Stimulated activated CD4-positive, alpha-beta T cell treated with anti-CD3 and anti-CD28 coated beads, Interleukin-1b, Interleukin-23, amount 100 ng/mL, for 48 hours (primary cell): ENCODE measurements at places on chromosomes 1 and 21.

- no peak for DNase-seq
Measured at GRCh38 chr1:65255035-65255655, 54.2 kb upstream of the DNAJC6 start.

GRCh38 chr1:93807311-93807930 lies 71.6 kb downstream of the DNTTIP2 start:
- DNase-seq: no peak

DNA sequence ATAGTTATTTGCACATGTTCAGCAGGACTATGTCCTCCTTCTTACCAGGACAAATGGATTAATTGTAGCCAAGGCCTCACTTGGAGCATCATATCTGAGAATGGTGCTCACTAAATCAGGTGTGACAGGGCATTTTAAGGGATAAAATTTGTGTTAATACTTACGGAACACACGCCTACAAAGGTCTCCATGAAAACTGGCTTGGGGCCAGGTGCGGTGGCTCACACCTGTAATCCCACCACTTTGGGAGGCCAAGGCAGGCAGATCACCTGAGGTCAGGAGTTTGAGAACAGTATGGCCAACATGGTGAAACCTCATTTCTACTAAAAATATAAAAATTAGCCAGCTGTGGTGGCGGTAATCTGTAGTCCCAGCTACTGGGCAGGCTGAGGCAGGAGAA lies 75.1 kb upstream of the CAPZB start:
- DNase-seq: no peak

GRCh38 chr1:167782946-167783345 lies 61.2 kb downstream of the MPZL1 start:
- DNase-seq: no peak

GRCh38 chr1:202958544-202959275 lies 598 bp upstream of the ADIPOR1 start:
- DNase-seq: peak; percentile 8

DNA sequence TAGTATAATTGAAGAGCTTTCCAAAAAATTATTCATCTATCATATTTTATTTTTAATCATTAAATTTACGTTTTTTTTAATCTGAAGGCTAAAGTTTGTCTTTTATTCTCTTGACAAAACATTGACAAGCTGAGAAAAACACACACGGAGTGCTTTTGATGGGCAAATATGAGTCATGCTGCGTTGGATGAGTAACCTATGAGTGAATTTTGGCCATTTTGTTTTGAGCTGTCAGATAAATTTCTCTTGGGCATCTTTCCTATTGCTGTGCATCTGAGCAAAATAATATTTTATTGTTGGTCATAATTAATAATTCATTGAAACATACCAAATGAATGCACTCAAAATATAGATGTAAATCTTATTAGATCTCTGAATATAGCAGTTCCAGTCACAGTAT lies 1144.1 kb upstream of the ADGRL2 start:
- no peak for DNase-seq
